ENCODE measurements at places on chromosomes 6 and 20.

DNA sequence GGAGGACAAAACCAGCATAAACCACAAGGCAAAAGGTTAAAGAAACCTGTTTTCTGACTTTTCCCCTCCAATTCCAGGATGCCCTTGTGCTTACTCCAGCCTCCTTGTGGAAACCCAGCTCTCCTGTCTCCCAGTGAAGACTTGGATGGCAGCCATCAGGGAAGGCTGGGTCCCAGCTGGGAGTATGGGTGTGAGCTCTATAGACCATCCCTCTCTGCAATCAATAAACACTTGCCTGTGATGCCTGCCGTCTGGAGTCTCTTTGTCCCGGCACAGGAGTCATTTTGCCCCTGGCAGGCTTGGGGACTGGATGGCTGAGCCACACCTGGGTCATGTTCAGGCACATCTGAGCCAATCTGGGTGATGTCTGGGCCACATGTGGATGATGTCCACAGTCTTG lies 26.6 kb downstream of the BPIFB1 start:
- no peak for DNase-seq

DNA sequence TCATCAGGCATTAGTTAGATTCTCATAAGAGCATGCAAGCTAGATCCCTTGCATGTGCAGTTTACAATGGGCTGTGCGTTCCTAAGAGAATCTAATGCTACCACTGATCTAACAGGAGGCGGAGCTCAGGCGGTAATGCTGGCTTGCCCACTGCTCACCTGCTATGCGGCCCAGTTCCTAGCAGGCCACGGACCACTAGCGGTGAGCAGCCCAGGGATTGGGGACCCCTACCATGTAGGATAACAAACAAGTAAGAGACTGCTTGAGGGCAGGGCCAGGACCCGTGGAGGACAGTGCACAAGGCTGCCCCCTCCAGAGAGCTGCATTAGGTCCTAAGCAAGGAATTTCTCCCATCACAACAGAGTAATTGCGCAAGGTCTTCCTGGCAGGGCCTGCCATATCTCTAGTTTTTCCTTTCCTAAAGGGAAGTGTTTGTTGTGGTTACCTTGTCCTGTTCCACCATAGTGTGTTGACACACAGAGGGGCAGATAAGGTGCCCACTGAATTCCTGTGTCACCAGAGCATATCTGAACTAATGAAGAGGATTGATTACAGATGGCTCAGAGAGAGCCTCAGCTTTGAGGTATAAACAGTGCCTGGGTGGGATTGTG lies 58.0 kb downstream of the PACRG start:
- no peak for DNase-seq

GRCh38 chr20:50930139-50930975 lies 880 bp downstream of the ADNP start:
- DNase-seq: peak; percentile 36

- no peak for DNase-seq
Observed at GRCh38 chr6:1297746-1298145, 14.2 kb upstream of the FOXQ1 start.

Measured in stimulated activated CD4-positive, alpha-beta T cell treated with anti-CD3 and anti-CD28 coated beads, Interleukin-2, amount 100 ng/mL, for 24 hours (primary cell).